ENCODE measurements at places on chromosomes 11 and 22.

DNA sequence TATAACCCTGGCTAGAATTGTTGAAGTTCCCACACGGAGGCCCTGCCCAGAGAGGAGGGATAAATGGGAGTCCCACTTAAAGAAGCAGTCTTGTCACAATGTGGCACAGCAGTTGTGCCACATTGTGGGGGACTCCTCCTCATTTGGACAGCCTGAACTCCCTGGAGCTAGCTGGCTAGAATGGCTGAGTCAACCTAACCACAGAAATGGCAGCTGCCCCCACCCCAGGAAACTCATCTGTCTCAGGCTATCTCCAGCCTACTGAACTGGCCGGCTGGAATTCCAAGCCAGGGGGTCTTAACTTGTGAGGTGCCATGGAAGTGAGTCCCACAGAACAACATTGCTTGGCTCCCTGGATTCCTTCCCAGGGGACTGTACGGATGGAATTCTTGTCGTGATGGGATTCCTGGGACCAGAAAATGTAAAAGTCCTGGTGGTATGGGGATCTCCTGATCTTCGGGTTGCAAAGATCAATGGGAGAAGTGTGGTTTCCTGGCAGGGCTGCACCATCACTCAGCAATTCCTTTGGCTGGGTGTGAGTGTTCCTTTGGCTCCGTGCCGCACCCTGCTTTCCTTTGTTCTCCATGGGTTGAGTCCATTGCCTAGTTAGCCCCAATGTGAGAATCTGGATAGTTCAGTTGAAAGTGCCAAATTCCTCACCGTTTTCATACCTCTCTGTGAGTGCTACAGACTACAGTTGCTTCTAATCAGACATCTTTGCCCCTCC is 791.2 kb upstream of the FAT3 start:
- no peak for DNase-seq

DNA sequence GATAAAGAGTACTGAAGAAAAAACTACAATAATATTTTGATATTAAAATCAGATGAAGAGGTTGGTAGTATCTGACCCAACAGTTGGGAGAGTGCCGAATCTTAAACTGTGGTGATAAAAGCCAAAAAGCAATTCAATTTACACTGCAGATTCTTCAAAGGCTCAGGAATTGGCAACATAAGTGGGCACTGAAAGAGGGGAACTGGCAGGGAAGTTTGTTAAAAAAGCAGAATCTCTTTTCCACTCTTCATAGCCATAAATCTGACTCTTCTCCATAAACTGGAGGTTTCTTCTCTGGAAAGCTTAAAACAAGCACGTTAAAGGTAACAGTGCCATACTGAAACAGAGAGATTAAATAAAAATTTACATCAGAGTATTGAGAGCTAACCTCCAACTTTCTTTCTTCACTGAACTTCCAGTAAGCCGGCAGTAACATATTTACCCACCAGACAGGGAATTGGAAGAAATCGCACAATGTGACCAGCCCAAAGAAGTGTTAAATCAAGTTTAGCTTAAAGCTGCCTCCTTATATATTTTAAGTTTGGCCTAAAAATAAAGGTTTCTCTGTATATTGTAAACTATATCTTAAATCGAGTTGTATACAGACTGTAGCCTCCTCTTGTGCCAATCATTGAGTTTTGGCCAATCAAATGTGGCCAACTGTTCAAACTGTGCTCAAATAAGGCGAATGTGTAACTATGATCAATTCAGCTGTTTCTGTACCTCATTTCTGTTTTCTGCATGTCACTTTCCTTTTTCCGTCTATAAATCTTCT is 358.3 kb downstream of the NXPE2 start:
- DNase-seq, result no peak

DNA sequence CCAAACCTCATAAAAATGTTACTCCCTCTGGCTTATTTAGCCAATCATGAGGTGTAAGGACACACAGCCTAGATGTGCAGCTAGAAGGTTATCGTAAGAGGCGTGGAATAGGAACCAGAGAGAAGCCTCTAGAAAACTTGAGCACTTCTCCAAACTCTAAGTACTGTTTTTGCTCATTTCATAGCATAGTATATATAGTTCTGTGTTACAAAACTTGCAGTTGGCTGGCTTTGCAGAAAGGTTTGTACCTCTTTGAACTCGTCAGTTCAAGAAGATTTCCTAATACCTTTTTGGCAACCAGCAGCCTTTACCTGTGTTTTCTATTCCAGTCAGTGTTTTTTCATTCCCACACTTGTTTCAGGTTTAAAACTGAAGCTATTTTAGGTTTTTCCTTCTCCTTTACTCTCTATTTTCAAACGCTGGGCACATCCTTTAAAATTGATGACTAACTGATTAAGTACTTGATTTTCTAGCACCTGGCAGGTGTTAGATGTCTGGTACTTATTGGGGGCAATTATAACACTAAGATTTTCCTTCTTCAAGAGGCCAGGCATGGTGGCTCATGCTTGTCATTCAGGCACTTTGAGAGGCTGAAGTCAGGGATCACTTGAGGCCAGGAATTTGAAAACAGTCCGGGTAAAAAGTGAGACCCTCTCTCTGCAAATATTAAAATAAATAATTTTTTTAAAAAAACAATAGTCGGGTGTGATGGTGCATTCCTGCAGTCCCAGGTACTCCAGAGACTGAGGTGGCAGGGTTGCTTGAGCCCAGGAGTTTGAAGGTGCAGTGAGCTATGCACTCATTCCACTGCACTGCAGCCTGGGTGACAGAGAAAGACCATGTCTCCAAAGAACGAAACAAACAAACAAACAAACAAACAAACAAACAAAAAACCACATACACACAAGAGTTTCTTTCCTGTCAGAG is 125.2 kb downstream of the LRRC4C start:
- no peak for DNase-seq

DNA sequence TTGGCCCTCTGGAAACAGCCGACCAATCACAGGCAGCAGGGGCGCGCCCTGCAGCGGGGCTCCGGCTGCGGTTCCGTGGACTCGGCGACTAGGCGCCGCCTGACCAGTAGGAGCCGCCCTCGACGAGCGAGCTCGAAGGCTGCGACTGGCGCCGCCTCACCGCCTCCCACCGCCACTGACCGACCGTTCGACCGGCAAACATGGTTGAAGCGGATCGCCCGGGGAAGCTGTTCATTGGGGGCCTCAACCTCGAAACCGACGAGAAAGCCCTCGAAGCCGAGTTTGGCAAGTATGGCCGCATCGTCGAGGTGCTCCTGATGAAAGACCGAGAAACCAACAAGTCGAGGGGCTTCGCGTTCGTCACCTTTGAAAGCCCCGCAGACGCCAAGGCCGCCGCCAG is at the start of gene RBMXL2:
TSS of gene RBMXL2 (plus strand) at position 78 of the 400 bp plus-strand sequence. CDS start at position 201, 123 bp downstream.
- no peak for DNase-seq

DNA sequence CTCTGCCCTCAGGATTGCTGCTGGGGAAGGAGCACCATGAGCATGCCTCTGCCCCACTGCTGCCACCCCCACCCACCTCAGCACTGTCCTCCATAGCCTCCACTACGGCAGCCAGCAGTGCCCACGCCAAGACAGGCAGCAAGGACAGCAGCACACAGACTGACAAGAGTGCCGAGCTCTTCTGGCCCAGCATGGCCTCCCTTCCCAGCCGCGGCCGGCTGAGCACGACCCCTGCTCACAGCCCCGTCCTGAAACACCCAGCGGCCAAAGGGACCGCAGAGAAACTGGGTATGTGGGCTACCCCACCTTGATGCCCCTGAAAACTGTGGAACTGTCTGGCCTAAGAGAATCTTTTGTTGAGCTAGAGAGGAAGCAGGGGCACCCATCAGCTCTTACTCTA is 101.0 kb downstream of the AMOTL1 start:
- DNase-seq, result no peak

DNA sequence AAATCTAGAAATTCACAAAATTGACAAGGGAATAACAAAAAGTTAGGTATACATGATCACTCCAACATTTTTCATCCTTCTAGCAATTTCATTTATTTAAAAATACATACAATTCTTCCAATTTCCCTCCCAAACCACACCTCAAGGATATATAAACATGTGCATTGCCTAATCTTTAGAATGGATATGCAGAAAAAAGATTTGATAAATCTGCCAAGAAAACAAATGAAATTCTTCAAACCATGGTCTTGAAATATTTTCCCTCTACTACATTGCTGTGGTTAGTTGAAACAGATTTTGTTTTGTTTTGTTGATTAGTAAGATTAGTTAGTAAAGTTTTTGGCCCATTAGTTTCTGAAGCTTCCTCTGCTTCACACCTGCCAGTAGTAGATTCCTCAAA is 703.3 kb upstream of the CCDC179 start:
- DNase-seq, result no peak

DNA sequence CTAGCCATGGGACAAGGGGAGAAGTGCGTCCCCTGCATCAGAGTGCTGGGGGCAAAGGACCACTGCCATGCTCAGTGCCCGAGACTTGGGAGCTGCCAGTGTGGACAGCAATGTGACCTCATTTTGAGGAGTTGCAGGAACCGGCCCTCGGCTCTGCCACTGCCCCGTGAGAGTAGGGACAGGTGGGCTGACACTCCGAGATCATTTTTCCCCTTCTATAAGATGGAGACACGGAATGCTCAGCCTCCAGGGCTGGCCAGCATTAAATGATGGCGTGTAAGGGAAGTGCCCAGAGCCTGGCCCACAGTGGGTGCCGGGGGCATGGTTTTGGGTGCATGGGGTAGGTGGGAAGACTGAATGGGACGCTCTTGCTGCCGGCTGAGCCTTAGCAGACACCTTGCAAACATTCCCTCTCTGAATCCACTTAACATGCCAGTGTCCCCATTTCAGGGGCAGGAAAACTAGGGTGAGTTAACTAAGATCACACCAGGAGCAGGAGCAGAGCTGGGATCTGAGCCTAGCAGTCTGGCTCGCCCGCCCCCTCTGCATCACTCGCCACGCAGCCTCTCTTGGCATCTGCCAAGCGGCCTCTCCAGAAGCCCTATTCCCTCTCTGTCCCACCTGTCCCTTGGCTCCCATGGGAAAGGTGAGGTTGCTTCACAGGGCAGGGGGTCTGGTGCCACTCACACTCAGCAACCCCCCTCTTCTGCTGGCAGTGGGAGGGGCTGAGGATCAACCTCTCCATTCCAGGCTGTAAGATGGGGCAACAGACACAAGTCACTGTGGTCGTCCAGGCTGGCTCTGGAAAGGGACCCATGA is 13.6 kb downstream of the NPTXR start:
- DNase-seq, result no peak

DNA sequence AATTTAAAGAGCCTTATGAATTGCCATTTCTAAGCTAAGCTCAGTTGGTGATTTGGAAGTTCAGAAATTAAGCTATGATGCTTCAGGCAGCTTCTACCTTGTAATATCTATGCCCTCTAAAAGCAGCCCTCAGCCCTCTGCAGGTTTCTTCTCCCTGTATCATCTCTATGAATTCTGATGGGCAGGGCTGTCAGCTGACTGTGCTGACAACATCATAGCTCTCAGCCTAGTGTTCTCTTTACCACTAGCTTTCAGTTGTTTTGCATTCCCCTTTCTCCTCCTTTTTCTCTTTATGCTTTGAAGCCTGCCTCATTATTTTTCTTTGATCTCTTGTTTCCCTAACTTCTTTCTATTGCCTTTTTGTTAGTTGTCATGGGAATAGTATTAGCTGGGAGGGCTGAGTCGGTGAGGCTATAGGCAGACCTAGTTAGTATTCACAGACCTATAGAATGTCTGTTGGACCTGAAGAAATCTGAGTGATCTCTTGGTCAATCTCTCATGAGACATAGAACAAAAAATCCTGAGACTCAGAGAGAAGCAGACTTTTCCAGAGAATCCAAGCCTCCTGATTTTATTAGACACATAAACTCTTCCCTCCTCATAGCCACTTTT is 535.4 kb downstream of the RAB38 start:
- DNase-seq, result no peak

DNA sequence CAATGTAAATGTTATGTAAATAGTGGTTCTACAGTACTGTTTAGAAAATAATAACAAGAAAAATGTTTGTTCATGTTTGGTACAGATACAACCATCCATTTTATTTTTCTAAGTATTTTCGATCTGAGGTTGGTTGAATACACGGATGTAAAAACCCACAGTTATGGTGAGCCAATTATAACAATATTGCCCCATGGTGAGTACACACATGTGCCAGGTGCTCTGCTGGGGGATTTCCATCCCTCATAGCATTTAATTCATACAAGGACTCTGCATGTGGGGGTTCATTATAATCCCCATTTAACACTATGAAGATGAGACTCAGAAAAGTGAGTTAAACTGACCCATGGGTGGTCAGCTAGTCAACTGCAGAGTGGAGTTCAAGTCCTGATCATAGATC is 23.3 kb upstream of the TTC28 start:
- DNase-seq, result no peak

DNA sequence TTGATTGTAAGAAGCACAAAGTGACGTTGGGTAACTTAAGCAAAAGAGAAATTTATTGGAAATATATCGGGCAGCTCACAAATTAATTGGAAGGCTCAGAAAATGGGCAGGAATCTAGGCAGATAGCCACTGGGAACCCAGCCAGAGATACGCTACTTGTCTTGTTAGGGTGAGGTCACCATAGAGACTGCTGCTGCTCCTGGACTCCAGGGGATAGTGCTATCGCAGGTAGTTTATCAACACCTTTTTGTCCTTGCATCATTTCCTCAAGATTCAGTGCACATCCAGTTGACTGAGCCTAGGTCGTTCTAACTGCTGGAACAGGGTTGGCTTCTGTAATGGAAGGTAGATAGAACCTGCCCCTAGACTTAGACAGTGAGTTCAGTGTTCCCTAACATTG is 19.6 kb downstream of the AMOTL1 start:
- DNase-seq, result no peak

- DNase-seq, result no peak
These were observed at the start of gene TMEM121B for GRCh38 chr22:17121233-17122195. TMEM121B (minus strand) TSS chr22:17121360; CDS start chr22:17121127, 233 bp downstream.

GRCh38 chr11:71266114-71266833 is 13.9 kb upstream of the SHANK2 start:
- no peak for DNase-seq

Measured in stimulated activated CD8-positive, alpha-beta memory T cell treated with anti-CD3 and anti-CD28 coated beads, Interleukin-12 subunit alpha, Interleukin-12 subunit beta, amount 100 ng/mL, for 4 hours (primary cell).